SJSA1 (cell line): ENCODE measurements at places on chromosomes 16 and 17. TPM values are rescaled to one million over a fixed set of nuclear protein-coding genes. Genes with fewer than 3 reads are reported as not detected.

DNA sequence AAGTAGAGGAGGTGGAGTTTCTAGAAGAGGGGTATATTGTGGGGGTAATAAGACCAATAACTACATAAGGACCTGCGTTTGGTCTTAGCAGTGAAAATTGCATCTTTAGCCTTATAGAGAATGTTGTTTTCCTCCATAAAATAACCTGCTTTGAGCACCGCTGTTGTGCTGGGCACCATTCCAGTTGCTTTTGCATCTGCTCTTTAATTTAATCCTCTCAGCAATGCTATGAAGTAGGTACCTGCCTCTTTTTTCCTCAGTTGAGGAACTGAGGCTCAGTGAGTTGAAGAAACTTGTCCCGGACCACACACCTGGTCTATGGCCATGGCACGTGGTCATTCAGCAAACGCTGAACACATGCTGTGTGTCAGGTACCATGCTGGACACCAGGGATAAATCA, 238.1 kb downstream of the MSI2 start:
- no peak for DNase-seq
- H3K27me3 ChIP-seq = no peaks in the 10 kb centered on the region
- no peak overlapping the region for H3K27ac ChIP-seq
- no peak overlapping the region for H3K4me3 ChIP-seq

DNA sequence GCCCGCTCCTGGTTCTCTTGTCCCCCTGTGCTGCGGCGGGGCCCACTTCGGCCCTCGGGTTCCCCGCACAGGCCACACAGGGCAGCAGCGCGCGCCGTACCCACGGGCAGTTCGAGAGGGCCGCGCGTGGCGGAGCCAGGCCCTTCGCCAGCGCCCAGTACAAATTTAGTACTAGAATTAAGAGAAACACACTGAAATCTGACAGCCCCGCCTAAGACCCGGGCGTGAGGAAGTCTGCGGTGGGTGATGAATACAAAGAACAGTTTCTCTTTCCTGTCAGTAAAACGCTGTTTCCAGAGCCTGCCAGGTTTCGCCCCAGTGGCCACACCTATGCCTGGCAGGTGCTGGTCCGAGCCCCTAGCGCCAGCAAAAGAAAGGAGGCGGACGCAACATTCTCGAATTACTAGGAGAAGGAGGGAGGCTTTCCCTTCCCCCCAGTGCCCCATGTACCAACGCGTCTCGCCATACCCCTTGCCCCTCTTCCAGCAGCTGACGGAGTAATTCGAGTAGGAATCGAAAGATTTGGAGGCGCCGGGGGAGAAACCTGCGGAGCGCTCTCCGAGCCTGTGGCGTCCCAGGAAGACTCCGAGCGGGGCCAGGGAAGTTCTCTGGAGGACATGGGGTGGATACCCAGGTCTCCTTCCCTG, 591 bp upstream of the SLFN5 start:
- peak overlapping the region; percentile 59 for H3K4me3 ChIP-seq
- H3K36me3 ChIP-seq = peaks cover 4% of the 10 kb centered on the region
- H3K4me1 ChIP-seq = peaks cover 26% of the 10 kb centered on the region

DNA sequence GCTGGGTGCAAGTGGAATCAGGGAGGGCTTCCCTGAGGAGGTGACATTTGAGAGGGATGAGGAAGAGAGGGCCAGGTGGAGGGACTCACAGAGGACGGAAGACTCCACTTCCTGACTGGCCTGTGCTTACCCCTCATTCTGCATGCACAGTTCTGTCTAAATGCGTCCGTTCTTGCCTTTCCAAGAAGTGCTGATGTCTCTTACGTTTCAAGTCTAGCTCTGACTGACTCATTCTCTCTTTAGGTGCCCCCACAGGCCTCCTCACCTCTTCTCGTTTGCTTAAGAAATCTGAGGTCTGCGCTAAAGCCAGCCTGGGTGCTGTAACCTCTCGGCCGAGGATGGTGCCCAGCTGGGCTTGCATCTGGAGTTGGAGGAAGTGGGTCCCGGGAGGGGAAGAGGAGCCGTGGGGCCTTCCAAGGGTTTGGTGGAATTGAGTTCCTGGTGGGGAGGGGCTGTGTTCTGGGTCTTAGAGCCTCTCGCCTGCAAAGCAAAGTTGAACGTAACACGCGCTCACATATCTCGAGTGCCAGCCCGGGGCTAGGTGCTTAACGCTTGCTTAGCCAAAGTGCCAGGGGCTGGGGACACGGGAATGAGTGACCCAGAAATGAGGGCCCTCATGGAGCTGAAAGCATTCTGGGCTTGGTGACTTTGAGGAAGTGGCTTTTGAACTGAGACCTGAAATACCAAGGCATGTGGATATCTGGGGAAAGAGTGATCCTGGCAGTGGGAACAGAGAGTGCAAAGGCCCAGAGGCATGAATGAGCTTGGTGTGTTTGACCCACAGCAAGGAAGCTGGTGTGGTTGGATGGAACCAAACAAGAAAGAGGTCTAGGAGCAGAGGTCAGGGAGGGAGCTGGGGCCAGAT, 4.8 kb downstream of the IL4R start:
- peaks cover 4% of the 10 kb centered on the region; the same call in 1 of the 2 replicates for H3K27me3 ChIP-seq
- DNase-seq = no peak
- peaks cover 3% of the 10 kb centered on the region; the same call in 1 of the 2 replicates for H3K36me3 ChIP-seq
- H3K27ac ChIP-seq = no peak overlapping the region

GRCh38 chr16:3030222-3031212, 6.2 kb downstream of the BICDL2 start:
- H3K27me3 ChIP-seq = peaks cover 43% of the 10 kb centered on the region
- H3K4me1 ChIP-seq = no peaks in the 10 kb centered on the region
- no peak for DNase-seq

DNA sequence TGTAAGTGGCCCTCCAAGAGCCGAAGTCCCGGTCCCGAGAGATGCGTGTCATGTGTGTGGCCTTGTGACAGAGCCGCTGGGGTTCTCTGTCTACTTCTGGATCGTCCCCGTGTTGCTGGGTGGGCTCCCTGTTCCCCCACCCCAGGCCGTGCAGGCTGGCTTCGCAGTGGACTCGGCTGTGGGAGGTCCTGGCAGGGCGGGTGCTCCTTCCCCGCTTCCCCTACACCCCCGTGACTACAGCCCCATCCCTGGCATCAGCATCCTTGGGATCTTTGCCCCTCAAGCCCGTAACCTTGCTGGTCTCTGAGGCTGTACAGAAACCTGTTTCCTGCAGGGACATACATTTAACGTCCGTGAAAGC, 136.3 kb downstream of the BANP start:
- peak overlapping the region; percentile 49 for H3K27ac ChIP-seq
- DNase-seq = peak; percentile 72
- H3K4me1 ChIP-seq = peaks cover 43% of the 10 kb centered on the region
- no peaks in the 10 kb centered on the region for H3K27me3 ChIP-seq

GRCh38 chr17:67431249-67432015, 54.4 kb downstream of the PITPNC1 start:
- peak overlapping the region; percentile 74 for H3K27ac ChIP-seq
- no peaks in the 10 kb centered on the region for H3K27me3 ChIP-seq
- H3K4me1 ChIP-seq = peaks cover 18% of the 10 kb centered on the region
- H3K4me3 ChIP-seq = no peak overlapping the region

DNA sequence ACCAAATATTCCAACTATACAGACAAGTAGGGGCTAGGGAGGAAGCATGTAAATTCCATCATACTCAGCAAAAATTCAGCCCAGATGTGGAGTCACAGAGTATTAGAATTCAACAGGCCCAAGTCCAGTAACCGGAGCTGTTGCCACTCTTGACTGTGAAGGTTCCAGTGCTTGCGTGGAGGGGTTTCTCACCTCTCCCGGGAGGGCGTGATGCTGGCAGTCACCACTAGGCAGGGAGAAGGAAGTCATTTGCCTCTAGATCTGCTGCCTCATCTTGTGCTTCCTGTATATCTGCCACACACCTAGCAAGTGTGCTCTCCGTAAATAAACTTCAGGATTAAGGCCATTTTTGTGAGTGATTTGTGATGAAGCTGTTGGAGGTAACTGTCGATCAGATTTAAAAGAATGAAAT, 1.0 kb upstream of the CKLF start:
- H3K27ac ChIP-seq = 0 out of 2 replicates have a peak overlapping the region, but pooled peaks have one; percentile 67
- no peak overlapping the region for H3K4me3 ChIP-seq
- DNase-seq = peak; percentile 58
- H3K4me1 ChIP-seq = peaks cover 44% of the 10 kb centered on the region

Gene RPA1
- 24.2 and 34.3 TPM in 2 replicates for total RNA-seq

Gene CHRNB1
- total RNA-seq = 3.9 and 14.7 TPM in 2 replicates

Gene TBX4
- total RNA-seq = 0.05 TPM in 1 of 2 replicates, not detected in the other

Gene OR1F1
- total RNA-seq = not detected in 2 replicates

DNA sequence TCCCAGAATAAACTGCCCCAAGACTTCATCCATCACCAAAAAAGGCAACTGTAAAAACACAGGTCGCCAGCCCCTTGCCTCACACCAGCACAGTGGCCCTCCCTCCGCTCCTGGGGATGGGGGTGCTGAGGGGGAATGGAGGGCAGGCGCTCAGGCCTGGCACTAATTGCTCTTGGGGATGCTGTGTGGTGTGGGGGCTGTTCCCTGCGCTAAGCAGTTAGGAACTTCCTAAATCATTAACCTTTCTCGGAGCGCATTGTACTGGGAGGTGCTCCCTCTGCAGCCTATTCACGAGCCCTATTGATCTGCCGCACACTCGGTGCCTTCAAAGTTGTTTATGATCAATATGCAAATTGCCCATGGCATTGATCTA, 199.9 kb downstream of the ZFHX3 start:
- H3K27me3 ChIP-seq = no peaks in the 10 kb centered on the region
- peak overlapping the region; percentile 71 for H3K27ac ChIP-seq
- no peak overlapping the region for H3K4me3 ChIP-seq
- no peaks in the 10 kb centered on the region for H3K36me3 ChIP-seq

Gene RHOT2
- 51.2 and 64.3 TPM in 2 replicates for total RNA-seq

DNA sequence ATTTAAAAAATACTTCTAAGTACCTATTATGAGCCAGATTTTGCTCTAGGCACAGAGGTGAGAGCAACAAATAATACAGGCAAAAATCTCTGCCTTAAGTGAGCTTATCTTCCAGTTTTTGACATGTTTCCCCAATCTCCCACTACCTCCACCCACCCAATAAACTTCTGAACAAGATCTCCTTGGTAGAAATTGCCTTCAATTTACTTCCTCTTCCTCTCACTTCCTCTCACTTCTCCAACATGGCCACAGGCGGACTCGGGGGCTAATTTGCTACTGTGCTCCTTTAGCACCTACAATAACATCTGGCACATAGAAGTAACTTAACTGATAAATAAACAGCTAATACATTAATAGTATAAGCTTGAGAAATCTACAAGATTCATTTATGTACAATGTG, 82.6 kb downstream of the CACNG1 start:
- peaks cover 29% of the 10 kb centered on the region for H3K36me3 ChIP-seq
- no peaks in the 10 kb centered on the region for H3K4me1 ChIP-seq
- H3K27me3 ChIP-seq = no peaks in the 10 kb centered on the region
- no peak overlapping the region for H3K4me3 ChIP-seq
- no peak for DNase-seq

Gene WNT9B
- not detected in 2 replicates for total RNA-seq

Gene DNAH3
- 0.03 TPM in 1 of 2 replicates, not detected in the other for total RNA-seq

DNA sequence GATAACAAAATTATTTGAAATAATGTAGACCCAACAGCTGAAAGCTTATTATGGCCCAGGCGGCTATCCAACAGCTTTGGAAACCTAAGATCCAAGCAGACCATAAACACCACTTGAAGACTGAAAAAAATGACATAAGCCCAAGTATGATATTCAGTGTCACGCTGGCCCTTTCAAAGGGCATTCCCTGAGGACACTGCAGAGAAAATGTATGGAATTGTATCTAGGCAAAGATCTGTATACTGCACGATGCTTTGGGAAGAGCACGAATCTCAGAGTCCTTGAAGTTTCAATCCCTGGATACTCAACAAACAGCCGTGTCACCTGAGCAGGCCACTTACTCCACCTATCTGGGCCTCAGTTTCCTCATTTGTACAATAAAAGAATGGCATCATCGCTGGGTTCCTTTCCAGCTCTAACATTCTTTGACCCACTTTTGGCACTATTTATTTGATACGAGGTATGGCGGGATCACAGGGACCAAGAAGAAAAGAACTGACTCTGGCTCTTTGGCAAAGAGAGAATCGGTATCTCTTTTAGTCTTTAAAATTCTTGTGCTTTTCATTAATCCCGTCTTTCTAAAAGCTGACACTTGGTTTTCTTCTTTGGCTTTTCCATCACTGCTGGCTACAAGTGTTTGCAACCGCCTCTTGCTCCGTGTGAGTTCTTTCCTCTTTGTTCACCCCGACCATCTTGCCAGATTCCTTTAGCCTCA, 1.2 kb downstream of the STAT5B start:
- DNase-seq = no peak
- peak overlapping the region; percentile 93 for H3K4me3 ChIP-seq
- no peaks in the 10 kb centered on the region for H3K27me3 ChIP-seq

GRCh38 chr17:40605306-40605705, 40.0 kb upstream of the CCR7 start:
- H3K27ac ChIP-seq = no peak overlapping the region
- H3K4me3 ChIP-seq = no peak overlapping the region
- no peaks in the 10 kb centered on the region for H3K36me3 ChIP-seq
- DNase-seq = no peak
- no peaks in the 10 kb centered on the region for H3K27me3 ChIP-seq
- H3K4me1 ChIP-seq = no peaks in the 10 kb centered on the region

Gene OR4D1
- total RNA-seq = 0.03 TPM in 1 of 2 replicates, not detected in the other

GRCh38 chr17:632560-632959, 82.1 kb downstream of the VPS53 start:
- peaks cover 37% of the 10 kb centered on the region for H3K36me3 ChIP-seq
- H3K4me1 ChIP-seq = no peaks in the 10 kb centered on the region
- DNase-seq = no peak

Gene ASB16
- total RNA-seq = not detected in 2 replicates
